ENCODE measurements at places on chromosomes 6 and 20. TPM values are rescaled to one million over a fixed set of nuclear protein-coding genes. Genes with fewer than 3 reads are reported as not detected.

- no peaks in the 10 kb centered on the region for H3K36me3 ChIP-seq
- H3K27me3 ChIP-seq, result peaks cover 16% of the 10 kb centered on the region
- H3K4me3 ChIP-seq, result no peak overlapping the region
- no peak for DNase-seq
- no peaks in the 10 kb centered on the region for H3K4me1 ChIP-seq
Measured at GRCh38 chr6:27720607-27721580, 191.3 kb downstream of the OR2B2 start.

- peaks cover 42% of the 10 kb centered on the region for H3K4me1 ChIP-seq
- H3K27ac ChIP-seq, result peak overlapping the region; percentile 40
- H3K36me3 ChIP-seq, result no peaks in the 10 kb centered on the region
- no peaks in the 10 kb centered on the region for H3K27me3 ChIP-seq
- H3K4me3 ChIP-seq, result no peak overlapping the region
Measured at GRCh38 chr6:14270925-14271788, 153.6 kb downstream of the CD83 start.

DNA sequence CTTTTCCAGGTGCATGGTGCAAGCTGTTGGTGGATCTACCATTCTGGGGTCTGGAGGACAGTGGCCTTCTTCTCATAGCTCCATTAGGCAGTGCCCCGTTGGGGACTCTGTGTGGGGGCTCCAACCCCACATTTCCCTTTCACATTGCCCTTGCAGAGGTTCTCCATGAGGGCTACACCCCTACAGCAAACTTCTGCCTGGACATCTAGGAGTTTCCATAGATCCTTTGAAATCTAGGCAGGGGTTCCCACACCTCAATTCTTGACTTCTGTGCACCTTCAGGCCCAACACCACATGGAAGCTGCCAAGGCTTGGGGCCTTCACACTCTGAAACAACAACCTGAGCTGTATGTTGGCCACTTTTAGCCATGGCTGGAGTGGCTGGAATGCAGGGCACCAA lies 282.8 kb upstream of the SASH1 start:
- no peak overlapping the region for H3K4me3 ChIP-seq
- H3K27me3 ChIP-seq, result no peaks in the 10 kb centered on the region
- H3K27ac ChIP-seq, result no peak overlapping the region
- DNase-seq, result no peak

DNA sequence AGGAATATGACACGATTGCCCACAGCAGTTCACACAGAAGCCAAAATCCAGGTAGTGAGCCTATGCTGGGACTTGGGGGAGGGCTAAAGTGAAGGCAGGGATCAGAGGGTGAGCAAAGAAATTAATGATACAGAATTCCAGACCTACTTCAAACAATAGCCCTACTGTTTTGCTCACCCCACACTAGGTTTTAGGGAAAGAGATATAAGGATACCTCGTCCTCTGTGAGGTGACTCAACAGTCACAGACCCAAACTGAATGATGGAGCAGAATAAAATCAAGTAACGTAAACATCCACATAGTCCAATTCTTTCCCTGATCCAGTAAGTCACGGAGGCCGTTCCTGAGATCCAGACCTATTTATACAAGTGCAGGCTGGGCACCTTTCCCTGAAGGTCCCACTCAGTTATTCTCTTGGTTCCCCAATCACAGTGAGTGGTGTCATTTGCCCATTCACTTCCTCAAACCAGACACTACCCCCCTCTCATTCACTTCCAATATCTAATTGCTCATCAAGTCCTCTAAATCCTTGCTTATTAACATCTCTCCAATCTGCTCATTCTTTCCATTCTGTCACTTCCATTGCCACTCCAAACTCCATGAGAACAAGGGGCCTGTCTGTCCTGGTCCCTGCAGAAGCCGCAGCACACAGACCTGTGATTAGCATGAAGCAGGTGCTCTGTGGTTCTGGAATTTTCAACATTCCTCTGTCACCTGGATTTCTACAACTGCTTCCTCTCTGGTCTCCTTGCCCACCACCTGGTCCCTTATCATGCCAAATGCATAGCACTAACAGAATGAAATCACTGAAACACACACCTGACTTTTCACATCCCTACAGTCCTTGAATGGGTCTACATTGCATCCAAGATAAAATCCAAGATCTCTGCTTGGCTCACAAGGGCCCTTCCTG lies 55.9 kb downstream of the ATXN1 start:
- no peaks in the 10 kb centered on the region for H3K27me3 ChIP-seq
- peak; percentile 62 for DNase-seq
- peak overlapping the region; percentile 56 for H3K27ac ChIP-seq
- H3K4me3 ChIP-seq, result no peak overlapping the region
- peaks cover 69% of the 10 kb centered on the region for H3K4me1 ChIP-seq
- no peaks in the 10 kb centered on the region for H3K36me3 ChIP-seq

GRCh38 chr20:52379723-52380336 lies 188.3 kb upstream of the ZFP64 start:
- DNase-seq, result no peak
- no peak overlapping the region for H3K4me3 ChIP-seq
- H3K4me1 ChIP-seq, result no peaks in the 10 kb centered on the region
- H3K36me3 ChIP-seq, result no peaks in the 10 kb centered on the region

GRCh38 chr20:44489931-44490330 lies 14.3 kb downstream of the TTPAL start:
- no peaks in the 10 kb centered on the region for H3K27me3 ChIP-seq
- no peak overlapping the region for H3K27ac ChIP-seq
- H3K36me3 ChIP-seq, result peaks cover 94% of the 10 kb centered on the region

DNA sequence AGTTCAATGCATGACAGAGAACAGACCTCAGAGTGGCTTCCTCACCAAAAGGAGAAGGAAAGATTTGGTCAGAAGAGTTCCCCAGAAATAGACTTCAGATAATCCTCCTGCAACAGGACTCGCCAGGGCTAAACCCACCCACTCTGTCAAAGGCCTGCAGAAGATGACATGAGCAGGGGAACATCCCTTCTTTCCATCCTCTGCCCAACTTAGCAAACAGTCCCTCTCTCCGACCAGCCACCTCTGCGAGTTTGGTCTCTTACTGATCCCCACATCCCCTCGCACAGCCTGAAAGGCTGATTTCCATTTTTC lies 7.5 kb downstream of the NFATC2 start:
- no peak overlapping the region for H3K4me3 ChIP-seq
- H3K36me3 ChIP-seq, result no peaks in the 10 kb centered on the region
- H3K4me1 ChIP-seq, result peaks cover 17% of the 10 kb centered on the region
- DNase-seq, result no peak
- no peaks in the 10 kb centered on the region for H3K27me3 ChIP-seq

DNA sequence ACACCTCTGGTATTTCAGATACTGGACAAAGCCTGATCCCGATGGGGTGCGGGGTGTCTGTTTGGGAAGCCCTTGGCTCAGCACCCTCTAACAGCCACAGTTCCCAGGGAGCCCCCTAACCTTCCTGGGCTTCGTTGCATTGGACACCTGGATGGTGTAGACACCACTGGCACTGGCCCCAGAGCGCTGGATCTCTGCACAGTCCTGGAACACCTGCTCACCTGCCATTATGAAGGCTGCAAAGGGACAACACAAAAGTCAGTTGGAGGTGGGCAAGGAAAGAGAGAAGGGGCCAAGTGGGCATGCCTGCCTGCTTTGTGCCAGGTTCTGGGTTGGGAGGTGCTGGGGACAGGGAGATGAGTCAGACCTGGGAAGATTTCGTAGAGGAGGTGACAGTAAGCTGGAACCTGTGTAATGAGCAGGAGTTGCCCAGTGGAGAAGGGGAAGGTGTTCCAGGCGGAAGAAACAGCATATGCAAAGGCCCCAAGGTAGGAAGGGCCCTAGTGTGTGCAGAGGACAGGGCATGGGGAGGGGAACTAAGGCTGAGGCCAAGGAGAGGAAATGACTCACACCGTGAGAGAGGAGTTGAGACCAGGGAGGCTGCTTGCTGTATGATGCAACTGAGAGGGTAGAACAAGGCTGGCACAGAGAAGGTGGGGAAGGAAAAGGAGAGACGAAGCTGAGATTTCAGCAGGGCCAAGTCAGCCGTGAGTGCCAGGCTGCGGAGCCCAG lies 34.9 kb downstream of the ANGPT4 start:
- H3K36me3 ChIP-seq, result no peaks in the 10 kb centered on the region
- peak overlapping the region; percentile 78 for H3K27ac ChIP-seq
- H3K4me1 ChIP-seq, result peaks cover 27% of the 10 kb centered on the region
- H3K27me3 ChIP-seq, result peaks cover 29% of the 10 kb centered on the region
- peak overlapping the region; percentile 33 for H3K4me3 ChIP-seq

- no peak overlapping the region for H3K27ac ChIP-seq
- DNase-seq, result no peak
- H3K27me3 ChIP-seq, result no peaks in the 10 kb centered on the region
- no peak overlapping the region for H3K4me3 ChIP-seq
Measured at GRCh38 chr20:37728635-37728983, 34.8 kb downstream of the CTNNBL1 start.

GRCh38 chr20:17665756-17666155 lies 16.3 kb downstream of the RRBP1 start:
- H3K27me3 ChIP-seq, result no peaks in the 10 kb centered on the region
- no peak overlapping the region for H3K27ac ChIP-seq
- H3K36me3 ChIP-seq, result no peaks in the 10 kb centered on the region
- H3K4me3 ChIP-seq, result no peak overlapping the region
- no peak for DNase-seq
- H3K4me1 ChIP-seq, result peaks cover 19% of the 10 kb centered on the region

DNA sequence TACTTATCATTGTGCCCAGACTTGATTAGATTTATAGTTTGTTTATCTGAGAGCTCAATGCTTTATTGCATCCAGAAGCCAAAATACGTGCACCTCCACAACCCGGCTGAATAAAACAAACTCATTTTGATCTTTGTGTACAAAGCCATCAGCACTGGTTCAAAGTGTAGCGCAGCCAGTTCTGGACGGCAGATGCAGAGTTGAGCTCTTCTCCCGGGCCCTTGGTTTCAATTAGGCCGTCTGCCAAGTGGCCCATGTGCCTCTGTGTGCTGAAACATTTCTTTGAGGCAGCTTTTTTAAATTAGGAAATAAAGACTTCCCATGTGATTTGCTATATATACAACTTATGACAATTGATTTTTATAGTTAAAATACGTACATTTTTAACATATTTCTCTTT lies 96.2 kb upstream of the RSPO3 start:
- no peaks in the 10 kb centered on the region for H3K36me3 ChIP-seq
- H3K27ac ChIP-seq, result no peak overlapping the region
- DNase-seq, result no peak
- no peaks in the 10 kb centered on the region for H3K4me1 ChIP-seq
- H3K27me3 ChIP-seq, result no peaks in the 10 kb centered on the region

- no peaks in the 10 kb centered on the region for H3K36me3 ChIP-seq
- H3K27ac ChIP-seq, result no peak overlapping the region
- no peak overlapping the region for H3K4me3 ChIP-seq
- H3K27me3 ChIP-seq, result peaks cover 29% of the 10 kb centered on the region
Measured at GRCh38 chr6:160462116-160462515, 113.9 kb downstream of the SLC22A3 start.

- no peaks in the 10 kb centered on the region for H3K27me3 ChIP-seq
- H3K4me3 ChIP-seq, result no peak overlapping the region
- no peaks in the 10 kb centered on the region for H3K36me3 ChIP-seq
- peaks cover 76% of the 10 kb centered on the region for H3K4me1 ChIP-seq
- no peak overlapping the region for H3K27ac ChIP-seq
Measured at GRCh38 chr20:6886065-6886729, 118.7 kb downstream of the BMP2 start.

DNA sequence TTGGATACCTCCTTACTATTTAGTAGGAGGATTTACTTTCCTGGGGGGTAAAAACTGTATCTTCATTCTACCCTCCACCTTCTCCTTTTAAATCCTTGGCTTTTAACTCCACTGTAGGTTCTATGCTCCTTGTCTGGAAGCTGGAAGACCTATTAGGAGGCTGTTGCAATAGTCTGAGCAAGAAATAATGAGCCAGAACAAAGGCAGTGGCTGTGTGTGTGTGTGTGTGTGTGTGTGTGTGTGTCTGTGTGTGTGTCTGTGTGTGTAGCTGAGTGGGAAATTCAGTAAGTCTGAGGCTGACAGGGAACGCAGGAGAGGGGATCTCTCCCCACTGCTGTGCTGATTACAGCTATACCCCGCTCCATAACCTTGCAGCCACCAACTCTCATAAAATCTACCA lies 35.8 kb downstream of the HTR1E start:
- H3K4me3 ChIP-seq, result no peak overlapping the region
- no peak for DNase-seq
- no peak overlapping the region for H3K27ac ChIP-seq

DNA sequence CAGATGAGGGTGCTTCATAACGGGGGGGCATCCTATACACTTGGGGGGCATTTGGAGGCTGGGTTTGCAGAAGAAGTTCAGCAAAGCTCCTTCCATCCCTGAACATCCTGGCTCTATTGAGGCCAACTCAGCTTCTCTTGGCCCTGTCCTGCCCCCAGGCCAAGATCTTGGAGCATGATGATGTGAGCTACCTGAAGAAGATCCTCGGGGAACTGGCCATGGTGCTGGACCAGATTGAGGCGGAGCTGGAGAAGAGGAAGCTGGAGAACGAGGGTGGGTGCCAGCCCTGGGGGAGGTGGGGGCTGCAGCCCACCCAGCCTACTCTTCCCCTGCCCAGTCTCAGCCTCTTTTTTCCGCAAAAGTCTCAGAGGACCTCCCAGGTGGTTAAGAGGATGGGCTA lies 17.2 kb downstream of the GDAP1L1 start:
- DNase-seq, result no peak
- H3K27ac ChIP-seq, result no peak overlapping the region
- H3K4me3 ChIP-seq, result no peak overlapping the region
- H3K36me3 ChIP-seq, result no peaks in the 10 kb centered on the region

Gene CCN2
- not detected for polyA plus RNA-seq

Gene MROH8
- 0.52 TPM for polyA plus RNA-seq

Gene ANGPT4
- 0.07 TPM for polyA plus RNA-seq

Gene ARG1
- polyA plus RNA-seq, result not detected

Gene PRRT1
- polyA plus RNA-seq, result not detected

Gene FKBP1A
- polyA plus RNA-seq, result 155 TPM

Gene ZC3H12D
- polyA plus RNA-seq, result 5.6 TPM

Gene LAMA2
- not detected for polyA plus RNA-seq

Gene HLA-DQA2
- polyA plus RNA-seq, result 53.5 TPM

Data from CD14-positive monocyte (primary cell).